ENCODE measurements at places on chromosomes 6 and 20.
A peak's percentile ranks its signal among the peaks of the same experiment; 100 is the strongest.

GRCh38 chr20:41185013-41185757 lies 47.8 kb downstream of the PLCG1 start:
- DNase-seq: no peak

DNA sequence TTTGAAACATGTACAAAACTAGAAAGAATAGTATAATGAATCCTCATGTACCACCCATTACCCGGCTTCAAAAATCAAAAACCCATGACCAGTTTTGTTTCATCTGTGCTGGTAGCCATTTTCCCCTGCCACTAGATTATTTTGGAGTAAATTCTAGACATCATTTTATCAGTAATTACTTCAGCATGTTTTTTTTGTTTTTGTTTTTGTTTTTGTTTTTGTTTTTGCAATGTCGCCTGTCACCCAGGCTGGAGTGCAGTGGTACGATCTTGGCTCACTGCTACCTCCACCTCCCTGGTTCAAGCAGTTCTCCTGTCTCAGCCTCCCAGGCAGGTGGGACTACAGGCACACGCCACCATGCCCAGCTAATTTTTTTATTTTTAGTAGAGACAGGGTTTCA lies 8.0 kb upstream of the PKIG start:
- no peak for DNase-seq

GRCh38 chr6:125732398-125732797 lies 17.0 kb upstream of the HEY2 start:
- DNase-seq: no peak

DNA sequence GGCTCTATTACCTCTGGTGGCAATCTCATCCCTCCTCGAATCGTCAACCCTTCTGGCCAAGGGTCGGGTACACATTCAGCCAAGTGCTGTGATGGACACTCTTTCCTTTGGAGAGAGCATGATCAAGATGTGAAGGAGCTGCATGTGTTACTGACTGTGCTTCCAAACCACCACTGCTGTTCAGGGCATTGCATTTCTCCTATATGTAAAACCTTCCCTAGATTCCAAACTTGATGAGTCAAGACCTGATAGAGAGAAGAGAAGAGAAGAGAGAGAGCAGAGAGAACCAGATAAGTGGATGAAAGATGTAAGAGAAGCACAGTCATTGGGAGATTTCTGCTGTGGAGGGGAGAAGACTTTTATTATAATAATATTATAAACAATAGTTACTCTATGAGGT lies 162.2 kb downstream of the KCNQ5 start:
- DNase-seq: no peak

- peak; percentile 4 for DNase-seq
These were observed 34.6 kb downstream of the RNF146 start for GRCh38 chr6:127301199-127301700.

Data from fibroblast of villous mesenchyme (primary cell).